ENCODE measurements at places on chromosomes 3 and 15.
A peak's percentile ranks its signal among the peaks of the same experiment; 100 is the strongest.

GRCh38 chr15:97977734-97978133, 17.2 kb downstream of the ARRDC4 start:
- DNase-seq: no peak

DNA sequence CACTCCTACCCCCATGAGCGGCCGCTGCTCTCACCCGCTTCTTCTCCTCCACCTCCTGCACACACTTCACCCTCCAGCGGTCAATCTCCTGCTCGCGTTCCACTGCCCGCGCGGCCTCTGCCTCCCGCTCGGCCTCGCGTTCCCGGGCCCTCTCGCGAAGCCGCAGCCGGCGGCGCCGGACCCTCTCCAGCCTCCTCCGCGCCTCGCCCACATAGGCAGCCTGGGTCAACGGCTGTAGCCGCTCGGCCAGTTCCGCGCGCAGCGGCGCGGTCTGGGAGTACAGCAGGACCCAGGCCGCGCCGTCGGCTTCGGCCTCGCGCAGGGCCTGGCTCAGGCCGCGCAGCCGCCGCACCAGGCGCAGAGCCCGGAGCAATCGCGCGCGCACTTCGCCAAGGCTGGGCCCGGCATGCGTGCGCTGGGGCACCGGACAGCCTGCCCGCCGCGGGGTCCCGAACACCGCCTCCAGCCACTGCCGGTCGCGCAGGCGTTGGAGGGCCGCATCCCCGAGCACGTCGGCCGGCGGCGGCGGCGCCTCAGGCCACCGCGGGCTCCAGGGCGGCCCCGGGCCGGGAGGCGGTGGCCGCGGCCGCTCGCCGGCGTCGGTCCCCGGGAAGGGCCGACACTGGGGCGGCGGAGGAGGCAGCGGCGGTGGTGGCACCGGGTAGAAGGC, 595 bp downstream of the PDCD7 start:
- peak; percentile 22 for DNase-seq

- DNase-seq: no peak
Observed at GRCh38 chr3:191380001-191380400, 49.7 kb upstream of the UTS2B start.

DNA sequence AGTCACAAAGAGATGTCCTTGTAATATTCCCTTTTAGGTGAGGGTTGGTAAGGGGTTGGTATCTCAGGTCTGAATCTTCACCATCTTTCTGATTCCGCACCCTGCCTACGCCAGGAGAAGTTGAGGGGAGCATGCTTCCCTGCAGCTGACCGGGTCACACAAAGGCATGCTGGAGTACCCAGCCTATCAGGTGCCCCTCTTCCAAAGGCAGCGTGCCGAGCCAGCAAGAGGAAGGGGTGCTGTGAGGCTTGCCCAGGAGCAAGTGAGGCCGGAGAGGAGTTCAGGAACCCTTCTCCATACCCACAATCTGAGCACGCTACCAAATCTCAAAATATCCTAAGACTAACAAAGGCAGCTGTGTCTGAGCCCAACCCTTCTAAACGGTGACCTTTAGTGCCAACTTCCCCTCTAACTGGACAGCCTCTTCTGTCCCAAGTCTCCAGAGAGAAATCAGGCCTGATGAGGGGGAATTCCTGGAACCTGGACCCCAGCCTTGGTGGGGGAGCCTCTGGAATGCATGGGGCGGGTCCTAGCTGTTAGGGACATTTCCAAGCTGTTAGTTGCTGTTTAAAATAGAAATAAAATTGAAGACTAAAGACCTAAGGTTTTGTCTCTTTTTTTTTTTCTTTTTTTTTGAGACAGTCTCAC, 19.8 kb downstream of the TYRO3 start:
- no peak for DNase-seq

GRCh38 chr3:39118931-39119660, 11.6 kb downstream of the TTC21A start:
- no peak for DNase-seq

DNA sequence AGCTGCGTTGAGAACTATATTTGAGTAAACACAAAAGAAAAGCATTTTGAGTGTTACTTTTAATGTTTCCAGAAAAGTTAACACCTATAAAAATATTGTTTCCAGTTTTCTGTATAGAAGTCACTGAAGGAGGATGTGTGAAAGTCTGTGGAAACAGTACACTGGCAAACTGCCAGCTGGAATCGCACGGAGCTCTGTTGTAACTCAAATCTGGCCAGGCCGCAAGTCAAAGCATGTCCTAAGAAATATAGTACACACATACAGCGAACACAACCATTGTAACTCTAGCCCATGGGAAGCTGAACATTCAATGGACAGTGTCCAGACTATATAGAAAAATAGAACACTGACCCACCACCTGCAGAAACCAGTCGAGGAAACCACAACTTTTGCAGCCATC, 657.2 kb downstream of the FHIT start:
- no peak for DNase-seq

DNA sequence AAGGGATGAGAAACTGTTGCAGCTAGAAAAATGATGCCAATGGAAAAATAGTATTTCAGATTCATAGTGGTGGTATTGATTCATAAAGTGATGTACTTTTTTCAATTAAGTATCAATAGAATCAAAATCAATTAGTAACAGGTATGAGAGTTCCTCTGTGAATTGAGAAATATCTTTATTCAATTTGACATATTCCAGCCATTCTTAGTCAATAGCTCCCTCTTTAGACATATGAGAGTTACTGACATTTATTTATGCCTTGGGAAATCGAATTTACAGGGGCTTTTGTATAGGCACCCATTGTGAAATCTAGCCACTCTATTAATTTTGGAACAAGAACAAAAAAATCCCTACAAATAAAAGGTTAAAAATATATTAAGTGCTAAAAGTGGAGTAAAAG, 386.9 kb upstream of the CNTN3 start:
- no peak for DNase-seq

- no peak for DNase-seq
Observed at GRCh38 chr15:88880944-88881740, 14.2 kb downstream of the HAPLN3 start.

- DNase-seq: no peak
Observed at GRCh38 chr15:36775209-36775608, 195.8 kb downstream of the CDIN1 start.

DNA sequence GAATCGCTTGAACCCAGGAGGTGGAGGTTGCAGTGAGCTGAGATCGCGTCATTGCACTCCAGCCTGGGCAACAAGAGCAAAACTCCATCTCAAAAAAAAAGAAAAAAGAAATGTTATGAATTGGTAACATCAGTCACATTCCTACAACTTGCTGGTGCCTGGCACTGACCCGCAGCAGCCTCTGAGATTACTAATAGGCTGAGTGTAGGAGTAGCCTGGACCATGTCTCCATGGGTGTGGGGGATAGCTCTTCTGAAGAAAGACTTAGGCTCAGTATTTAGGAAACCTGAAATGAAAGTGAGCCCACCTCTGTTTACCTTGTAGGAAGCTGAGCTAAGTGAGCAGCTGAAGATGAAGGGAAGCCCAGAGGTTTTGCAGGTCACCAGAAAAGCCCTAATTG, 148.3 kb downstream of the LRRC28 start:
- DNase-seq: no peak

GRCh38 chr3:192858849-192859585, 58.6 kb downstream of the MB21D2 start:
- no peak for DNase-seq

- DNase-seq: no peak
Observed at GRCh38 chr3:107271787-107272387, 105.4 kb upstream of the CCDC54 start.

DNA sequence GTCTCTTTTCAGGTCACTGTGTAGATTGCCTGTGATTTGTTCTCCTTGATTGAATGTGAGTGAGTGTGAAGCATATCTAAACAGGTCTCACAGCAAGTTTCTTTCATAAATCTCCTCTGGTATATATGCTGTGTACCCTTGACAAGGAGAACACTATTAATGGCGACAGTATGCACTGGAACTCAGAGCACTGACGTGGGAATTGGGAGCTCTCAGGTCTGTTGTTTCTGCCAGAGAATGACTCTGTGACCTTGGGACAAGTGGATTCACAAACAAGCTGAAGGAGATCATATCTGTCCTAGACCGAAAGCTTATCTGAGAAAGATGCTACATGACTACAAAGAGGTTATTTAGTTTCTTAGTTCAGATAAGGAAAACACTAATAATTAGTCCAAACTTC, 326.3 kb upstream of the TPRG1 start:
- DNase-seq: no peak

- DNase-seq: no peak
Observed at GRCh38 chr15:69107025-69107620, 53.3 kb upstream of the GLCE start.

DNA sequence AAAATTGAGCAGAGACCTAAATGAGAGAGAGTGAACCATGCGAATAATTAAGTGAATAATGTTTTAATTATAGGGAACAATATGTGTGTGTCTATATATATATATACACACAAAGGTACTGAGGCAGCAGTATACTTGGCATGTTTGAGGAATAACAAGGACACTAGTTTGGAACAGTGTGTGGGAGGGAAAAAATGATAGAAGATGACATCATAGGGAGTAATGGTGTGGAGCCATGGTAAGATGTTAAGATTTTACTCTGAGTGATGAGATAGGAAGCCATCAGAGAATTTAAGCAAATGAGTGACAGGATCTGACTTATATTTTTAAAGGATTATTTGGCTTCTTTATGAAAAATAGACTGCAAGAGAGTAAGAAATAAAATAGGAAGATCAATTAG, 29.1 kb downstream of the DTWD1 start:
- DNase-seq: no peak

DNA sequence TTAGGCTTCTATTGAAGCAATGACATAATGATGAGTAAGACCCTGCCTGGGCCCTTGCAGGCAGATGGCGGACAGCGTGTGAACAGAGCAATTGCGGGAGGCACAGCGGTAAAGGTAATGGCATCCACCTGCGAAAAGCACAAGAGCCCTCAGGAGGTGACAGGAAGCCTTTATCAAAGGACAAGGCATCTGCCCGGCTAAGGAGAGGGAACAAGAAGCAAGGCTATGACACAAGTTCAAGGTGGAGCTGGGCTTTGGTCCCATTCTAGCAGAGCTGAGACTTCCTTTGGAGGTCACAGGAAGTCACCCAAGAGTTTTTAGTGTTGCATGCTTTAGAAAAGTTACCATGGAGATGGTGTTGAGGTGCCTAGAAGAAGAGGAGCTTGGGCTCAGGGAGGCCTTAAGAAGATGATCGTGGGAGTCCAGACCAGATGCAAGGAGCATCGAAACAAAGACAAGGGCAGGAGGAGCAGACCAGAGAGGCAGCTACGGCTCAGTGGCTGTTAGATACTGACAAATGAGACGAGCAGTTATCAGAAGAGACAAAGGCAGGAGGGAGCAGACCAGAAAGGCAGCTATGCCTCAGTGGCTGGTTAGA, 34.5 kb downstream of the OSBPL10 start:
- DNase-seq: no peak

DNA sequence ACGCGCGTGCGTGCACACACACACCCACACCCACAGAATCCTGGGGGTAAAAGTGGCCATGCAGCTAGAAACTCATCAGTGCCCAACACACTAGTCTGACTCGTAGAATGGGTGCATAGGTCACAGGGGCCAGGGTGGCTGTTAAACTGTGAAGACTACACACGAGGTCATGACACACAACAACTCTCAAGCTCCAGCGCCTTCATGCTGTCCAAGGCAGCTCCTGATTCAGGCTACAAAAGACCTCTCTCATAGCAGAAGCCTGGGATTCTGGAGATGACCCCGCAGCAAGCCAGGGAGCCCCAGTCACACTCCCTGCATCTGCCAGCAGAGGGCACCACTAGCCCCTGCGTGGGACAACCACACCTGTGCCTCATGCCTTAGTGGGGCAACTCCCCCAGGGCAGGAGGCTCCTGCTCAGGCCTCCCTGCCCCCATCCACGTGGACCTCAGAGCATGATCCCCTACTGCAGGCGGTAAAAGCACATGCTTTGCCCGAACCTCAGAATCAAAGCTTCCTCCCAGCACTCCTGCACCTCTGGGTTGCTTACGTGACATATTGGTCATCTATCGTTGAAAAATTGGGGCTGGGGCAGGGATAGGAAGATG, 93.1 kb downstream of the LRIG1 start:
- peak; percentile 83 for DNase-seq

DNA sequence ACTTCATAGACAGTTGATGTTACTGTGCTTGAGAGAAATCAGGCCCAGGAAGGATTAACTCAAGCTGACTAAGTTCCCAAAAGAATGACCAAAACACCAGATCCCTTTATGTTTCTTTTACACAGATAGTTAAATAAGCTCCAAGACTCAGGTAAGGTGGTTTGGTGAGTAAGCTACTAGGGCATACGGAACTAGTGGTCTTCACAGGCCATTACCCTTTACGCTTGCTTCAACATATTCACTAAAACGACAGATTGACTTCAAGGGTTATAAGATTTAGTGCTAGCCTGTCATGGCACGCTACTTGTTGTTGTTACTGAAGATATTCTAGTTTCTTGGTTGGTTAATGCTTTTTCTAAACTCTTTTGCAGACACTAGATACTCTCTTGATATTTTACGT, 369.3 kb downstream of the LPP start:
- DNase-seq: no peak

DNA sequence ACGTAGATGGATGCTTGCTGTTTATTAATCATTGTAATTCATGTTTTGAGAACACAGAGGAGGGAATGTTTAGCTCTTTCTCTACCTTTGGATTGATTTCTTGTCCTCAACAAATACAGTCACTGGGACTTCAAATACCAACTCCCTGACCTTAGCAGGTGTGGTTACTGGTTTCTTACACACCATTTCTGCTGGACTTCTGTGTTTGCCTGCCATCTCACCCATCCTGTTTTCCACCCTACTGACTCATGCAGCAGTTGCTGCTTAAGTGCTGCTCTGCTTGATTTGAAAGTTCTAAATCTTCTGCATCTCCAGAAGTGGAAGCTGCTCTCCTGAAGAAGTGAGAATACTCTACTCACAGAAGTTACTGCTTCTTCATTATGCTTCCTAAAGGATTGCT, 170.3 kb downstream of the ZPLD1 start:
- DNase-seq: no peak

DNA sequence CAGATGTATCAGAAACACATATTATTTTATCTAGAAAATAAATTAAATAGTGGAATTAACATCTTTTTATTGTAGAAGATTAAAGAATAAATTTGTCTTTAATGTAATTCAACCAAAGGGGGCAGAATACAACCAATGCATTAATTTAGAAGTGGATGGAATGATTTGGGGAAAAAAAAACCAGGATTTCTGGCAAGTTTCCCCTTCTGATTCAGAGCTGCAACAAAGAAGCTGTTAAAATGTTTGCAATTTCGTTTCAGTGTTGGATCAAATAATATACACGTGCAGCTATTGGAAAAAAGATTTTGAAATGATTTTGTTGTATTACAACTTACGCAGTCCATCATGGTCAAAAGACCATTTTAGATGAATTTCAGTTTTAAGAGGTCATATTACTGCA, 71.6 kb upstream of the ZNF280D start:
- DNase-seq: no peak

- peak; percentile 29 for DNase-seq
Observed at GRCh38 chr15:94582368-94582767, 351.0 kb downstream of the MCTP2 start.

GRCh38 chr15:57698991-57699390, 7.5 kb upstream of the POLR2M start:
- no peak for DNase-seq

- DNase-seq: no peak
Observed at GRCh38 chr3:106239195-106239697, 370.4 kb upstream of the CBLB start.

GRCh38 chr15:48414015-48414414, 82.8 kb downstream of the DUT start:
- DNase-seq: no peak

- DNase-seq: no peak
Observed at GRCh38 chr3:24387493-24387892, 107.2 kb downstream of the THRB start.

- DNase-seq: no peak
Observed at GRCh38 chr3:49132437-49133225, at the start of gene LAMB2. LAMB2 (minus strand) TSS chr3:49133050; CDS start chr3:49132867, 183 bp downstream.

GRCh38 chr3:42308651-42309050, 42.7 kb upstream of the CCK start:
- no peak for DNase-seq
